ENCODE measurements at places on chromosomes 6 and 20. TPM values are rescaled to one million over a fixed set of nuclear protein-coding genes. Genes with fewer than 3 reads are reported as not detected.

The TMEM14B gene
- total RNA-seq, result 41.4 TPM

The ULBP3 gene
- total RNA-seq, result 18.0 TPM

The ZC3H12D gene
- 0.24 TPM for total RNA-seq

The CYP39A1 gene
- 4.5 TPM for total RNA-seq

The B4GALT5 gene
- total RNA-seq, result 30.8 TPM

The GTF3C6 gene
- total RNA-seq, result 16.2 TPM

The FUT9 gene
- not detected for total RNA-seq

The MAP3K7 gene
- 42.7 TPM for total RNA-seq

All from hair follicle dermal papilla cell (primary cell).